Stimulated activated CD8-positive, alpha-beta memory T cell treated with anti-CD3 and anti-CD28 coated beads, Interleukin-4, amount 100 ng/mL, for 4 hours (primary cell): ENCODE measurements at places on chromosomes 16 and 17.

- peak; percentile 89 for DNase-seq
Measured at GRCh38 chr17:50161023-50161910, 4.5 kb upstream of the SGCA start.

DNA sequence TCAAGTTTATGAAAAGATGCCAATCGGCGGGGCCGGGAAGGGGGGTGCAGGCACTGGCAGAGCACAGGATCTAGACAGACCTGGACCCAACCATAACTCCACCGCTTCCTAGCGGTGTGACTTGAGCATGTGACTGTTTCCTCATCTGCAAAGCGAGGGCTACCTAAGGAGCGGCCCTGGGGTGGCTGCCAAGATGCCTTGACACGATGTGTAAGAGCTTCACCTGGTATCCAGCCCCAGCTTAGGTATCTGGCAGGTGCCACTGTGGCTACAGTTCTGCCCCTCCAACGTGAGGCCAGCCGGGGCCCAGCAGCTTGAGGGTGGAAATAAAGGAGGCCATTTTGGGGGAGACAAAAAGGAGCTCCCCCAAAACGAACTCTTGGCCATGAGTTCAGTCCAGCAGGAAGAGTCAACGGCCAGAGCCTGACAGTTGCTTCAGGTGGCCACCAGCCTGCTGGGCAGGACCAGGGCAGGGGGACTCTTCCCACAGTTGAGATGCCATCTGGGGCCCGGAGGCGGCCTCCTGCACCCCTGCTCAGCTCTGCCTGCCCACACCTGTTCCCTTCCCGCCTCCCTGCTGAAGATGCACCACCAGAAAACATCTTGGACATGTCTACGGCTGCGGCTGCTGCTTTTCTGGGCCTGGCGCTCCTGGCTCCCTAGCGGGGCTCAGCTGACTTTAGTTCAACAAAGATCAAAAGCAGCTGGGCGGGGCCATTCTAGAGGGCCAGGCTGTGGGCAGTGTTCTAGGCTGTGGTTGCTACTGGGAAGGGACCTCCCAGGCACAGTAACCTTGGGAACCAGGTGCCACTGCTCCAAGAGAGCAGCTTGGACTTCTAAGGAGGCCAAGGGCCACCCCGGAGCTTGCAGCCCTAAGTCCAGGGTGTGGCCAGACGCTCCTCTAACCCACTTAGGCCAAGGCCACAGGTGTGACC is 3.4 kb upstream of the MTSS2 start:
- no peak for DNase-seq

- no peak for DNase-seq
Measured at GRCh38 chr17:77287432-77288068, 146.8 kb downstream of the SEC14L1 start.

GRCh38 chr17:43020030-43020621 is 2.1 kb downstream of the VAT1 start:
- no peak for DNase-seq

DNA sequence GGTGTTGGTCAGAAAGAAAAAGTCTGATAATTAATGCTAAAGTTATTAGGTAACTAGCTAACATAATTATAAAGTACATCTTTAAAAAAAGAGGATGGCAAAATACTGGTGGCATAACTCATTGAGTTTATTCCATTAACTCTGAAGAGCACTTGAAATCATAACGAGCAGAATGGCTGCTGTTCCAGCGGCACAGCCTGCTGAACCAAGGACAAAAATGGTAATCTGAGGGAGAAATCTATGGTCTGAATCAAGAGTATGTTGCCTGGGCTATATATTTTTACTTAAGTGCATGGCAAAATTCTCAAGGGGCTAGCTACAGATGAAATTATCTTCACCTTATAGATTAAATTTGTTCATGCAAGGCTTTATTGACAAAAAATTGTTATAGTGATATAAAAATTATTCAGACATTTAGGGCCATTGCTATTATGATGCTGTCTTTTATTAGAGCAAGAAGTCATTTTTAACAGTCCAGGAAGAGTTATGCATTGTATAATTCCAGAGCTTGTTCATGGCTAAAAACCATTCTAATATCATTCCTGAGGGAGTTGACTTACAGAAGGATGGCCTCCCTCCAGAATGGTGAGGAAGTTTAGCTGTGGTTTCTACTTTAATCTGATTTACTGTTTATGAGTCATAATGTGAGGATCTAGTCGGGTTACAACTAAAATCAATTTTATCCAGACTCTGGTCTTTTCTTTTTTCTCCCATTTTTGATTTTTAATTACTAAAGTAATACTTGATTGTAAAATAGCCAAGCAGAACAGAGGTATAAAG is 41.4 kb upstream of the ANKFN1 start:
- no peak for DNase-seq

GRCh38 chr16:85905110-85906095 is 6.4 kb downstream of the IRF8 start:
- no peak for DNase-seq

DNA sequence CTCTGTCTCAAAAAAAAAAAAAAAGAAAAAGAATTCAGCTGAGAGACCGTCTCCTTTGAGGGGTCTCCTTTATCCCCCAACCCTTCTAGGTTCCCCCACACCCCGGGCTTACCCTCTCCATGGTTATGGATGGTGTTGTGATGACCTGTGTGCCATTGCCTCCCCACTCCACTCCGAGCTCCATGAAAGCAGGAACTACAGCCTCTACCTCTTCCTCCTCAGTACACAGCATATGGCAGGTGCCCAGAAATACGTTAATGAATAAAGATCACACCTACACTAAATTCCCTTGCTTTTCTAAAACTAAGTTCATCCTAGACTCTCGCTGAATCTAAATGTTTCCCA is 17.2 kb downstream of the COPRS start:
- no peak for DNase-seq

DNA sequence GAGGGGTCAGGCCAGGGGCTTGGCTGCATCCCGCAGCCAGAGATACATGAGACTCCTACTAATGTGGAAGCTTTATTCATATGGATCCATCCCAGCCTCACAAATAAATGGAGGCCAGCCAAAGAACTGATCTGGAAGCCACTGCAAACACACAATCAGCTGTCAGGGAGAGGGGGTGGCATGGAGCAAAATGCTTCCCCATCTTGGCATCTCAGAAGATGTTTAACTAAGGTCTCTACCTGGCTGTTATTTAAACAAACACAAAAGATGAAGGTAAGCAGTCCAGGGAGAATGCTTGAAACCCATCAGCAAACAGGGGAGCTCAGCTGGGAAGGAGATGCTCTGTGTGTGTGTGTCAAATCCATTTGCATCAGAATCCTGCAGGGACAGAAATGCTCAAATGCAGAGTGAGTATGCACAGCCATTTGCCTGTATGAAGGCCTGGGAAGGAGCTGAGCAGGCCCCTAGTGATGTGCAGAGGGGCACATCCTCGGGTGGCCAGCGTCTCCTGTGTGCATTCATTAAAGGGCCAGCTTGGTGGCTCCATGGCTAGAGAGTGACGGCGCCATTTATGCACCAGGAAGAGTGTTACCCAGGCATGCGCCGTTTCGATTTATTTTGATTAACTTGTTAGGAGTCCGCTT is 34.2 kb upstream of the IRX3 start:
- DNase-seq, result no peak

- DNase-seq, result no peak
Measured at GRCh38 chr16:55529018-55529417, 20.1 kb downstream of the LPCAT2 start.
